ENCODE measurements at places on chromosomes 6 and 20.

- DNase-seq: no peak
Observed at GRCh38 chr6:166615059-166615770, 11.8 kb downstream of the RPS6KA2 start.

GRCh38 chr6:168525114-168525513 lies 84.1 kb downstream of the SMOC2 start:
- DNase-seq: no peak

DNA sequence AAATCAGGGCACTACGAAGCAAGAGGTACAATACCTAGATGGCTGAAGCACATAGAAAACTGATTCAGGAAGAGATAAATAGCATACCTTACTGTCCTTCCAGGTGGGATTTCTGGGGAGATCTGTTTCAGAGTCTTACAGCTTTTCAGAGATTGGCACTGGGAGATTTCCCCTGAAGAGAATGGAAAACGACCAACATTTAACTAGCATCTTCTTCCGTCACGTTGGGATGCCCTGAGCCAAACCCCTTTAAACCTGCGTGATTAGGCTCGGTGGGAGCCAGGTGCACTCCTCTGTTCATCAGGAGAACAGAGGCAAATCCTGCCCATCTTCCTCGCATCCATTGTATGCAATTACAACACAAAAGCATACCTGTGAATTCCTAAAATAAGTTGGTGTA lies 614.5 kb downstream of the HDGFL1 start:
- no peak for DNase-seq

DNA sequence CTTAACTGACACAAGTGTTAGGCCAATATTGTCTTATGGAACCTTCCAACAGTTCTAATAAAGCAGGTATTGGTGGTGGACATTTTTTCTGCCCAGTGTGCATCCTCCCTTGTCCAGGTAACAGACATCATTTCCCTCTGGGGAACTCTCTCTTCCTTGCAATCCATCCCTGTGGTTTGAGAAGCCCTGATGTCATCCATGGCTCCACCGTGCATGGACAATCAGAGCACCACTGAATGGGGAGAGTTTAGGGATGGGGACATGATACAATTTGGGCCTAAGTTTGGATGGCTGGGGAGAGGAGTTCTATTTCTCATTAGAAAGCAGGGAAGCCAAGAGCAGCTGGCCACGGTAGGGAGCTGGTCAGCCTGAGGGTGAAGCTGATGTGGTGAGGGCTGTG lies 60.2 kb upstream of the ZFP64 start:
- no peak for DNase-seq

- no peak for DNase-seq
Observed at GRCh38 chr20:46694484-46694883, 5.2 kb upstream of the TP53RK start.

GRCh38 chr20:63102721-63103375 lies 96.1 kb upstream of the BHLHE23 start:
- DNase-seq: peak; percentile 46

GRCh38 chr6:51854876-51855275 lies 232.5 kb downstream of the PKHD1 start:
- DNase-seq: no peak

Data from activated gamma-delta T cell treated with anti-CD3 and anti-CD28 coated beads, Interleukin-2, amount 50 U/mL, for 16 hours (primary cell).